Keratinocyte (primary cell): ENCODE measurements at places on chromosomes 7 and 10.

- no peaks in the 10 kb centered on the region for H3K36me3 ChIP-seq
- no peaks in the 10 kb centered on the region for H3K27me3 ChIP-seq
- peaks cover 26% of the 10 kb centered on the region for H3K4me1 ChIP-seq
- peak; percentile 90 for DNase-seq
Measured at GRCh38 chr7:128728598-128728997, 10.6 kb upstream of the CALU start.

GRCh38 chr7:130901209-130901783, 167.3 kb upstream of the KLF14 start:
- H3K4me3 ChIP-seq: peak overlapping the region; percentile 30
- H3K4me1 ChIP-seq: peaks cover 97% of the 10 kb centered on the region
- H3K36me3 ChIP-seq: peaks cover 65% of the 10 kb centered on the region
- peak overlapping the region; percentile 93 for H3K27ac ChIP-seq
- no peak for DNase-seq

GRCh38 chr7:102223184-102223583, 63.5 kb upstream of the SH2B2 start:
- H3K27me3 ChIP-seq: no peaks in the 10 kb centered on the region
- peaks cover 3% of the 10 kb centered on the region for H3K4me1 ChIP-seq
- no peak for DNase-seq
- H3K27ac ChIP-seq: no peak overlapping the region
- no peak overlapping the region for H3K4me3 ChIP-seq

- peaks cover 12% of the 10 kb centered on the region for H3K4me1 ChIP-seq
Measured at GRCh38 chr10:119461923-119462322, 80.6 kb downstream of the RGS10 start.

- no peaks in the 10 kb centered on the region for H3K4me1 ChIP-seq
- no peaks in the 10 kb centered on the region for H3K36me3 ChIP-seq
- H3K27ac ChIP-seq: no peak overlapping the region
- DNase-seq: no peak
Measured at GRCh38 chr10:36383349-36383748, 741.3 kb upstream of the FZD8 start.

DNA sequence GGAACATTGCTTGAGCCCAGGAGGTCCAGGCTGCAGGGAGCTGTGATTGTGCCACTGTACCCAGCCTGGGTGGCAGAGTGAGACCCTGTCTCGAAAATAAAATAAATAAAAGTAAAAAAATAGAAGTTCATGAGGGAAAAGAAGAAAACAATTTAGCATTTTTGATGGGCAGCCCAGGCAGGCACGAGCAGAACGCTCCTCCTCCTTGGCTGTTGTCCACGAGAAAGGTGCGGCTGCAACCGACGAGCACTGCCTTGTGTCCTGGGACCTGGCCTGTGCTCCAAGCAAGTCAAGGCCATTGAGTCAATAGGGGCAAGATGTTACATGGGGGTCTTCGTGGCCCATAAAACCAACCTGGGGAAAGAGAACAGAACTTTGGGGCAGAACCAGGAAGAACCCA, 25.6 kb downstream of the EBF3 start:
- no peak overlapping the region for H3K4me3 ChIP-seq
- H3K36me3 ChIP-seq: no peaks in the 10 kb centered on the region
- no peak overlapping the region for H3K27ac ChIP-seq
- H3K4me1 ChIP-seq: no peaks in the 10 kb centered on the region
- DNase-seq: no peak

DNA sequence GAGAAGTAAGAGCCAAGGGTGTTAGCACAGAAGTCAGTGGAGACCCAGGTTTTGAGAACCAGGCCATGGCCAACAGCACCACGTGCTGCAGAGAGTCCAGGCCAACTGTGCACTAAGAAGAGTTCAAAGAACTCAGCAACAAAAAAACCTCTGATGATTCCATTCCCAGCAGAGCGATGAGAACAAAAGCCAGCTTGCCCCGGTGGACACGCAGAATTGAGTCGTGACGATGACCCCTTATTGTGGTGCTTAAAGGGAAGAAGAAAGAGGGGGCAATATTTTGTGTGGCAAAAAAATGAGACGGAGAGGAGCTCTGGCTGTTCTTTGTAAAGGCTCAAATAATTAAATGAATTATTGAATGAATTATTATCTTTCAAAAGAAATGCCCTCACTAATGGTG, 468.3 kb upstream of the AUTS2 start:
- DNase-seq: no peak
- H3K27me3 ChIP-seq: no peaks in the 10 kb centered on the region
- no peaks in the 10 kb centered on the region for H3K4me1 ChIP-seq
- H3K27ac ChIP-seq: no peak overlapping the region
- no peaks in the 10 kb centered on the region for H3K36me3 ChIP-seq

DNA sequence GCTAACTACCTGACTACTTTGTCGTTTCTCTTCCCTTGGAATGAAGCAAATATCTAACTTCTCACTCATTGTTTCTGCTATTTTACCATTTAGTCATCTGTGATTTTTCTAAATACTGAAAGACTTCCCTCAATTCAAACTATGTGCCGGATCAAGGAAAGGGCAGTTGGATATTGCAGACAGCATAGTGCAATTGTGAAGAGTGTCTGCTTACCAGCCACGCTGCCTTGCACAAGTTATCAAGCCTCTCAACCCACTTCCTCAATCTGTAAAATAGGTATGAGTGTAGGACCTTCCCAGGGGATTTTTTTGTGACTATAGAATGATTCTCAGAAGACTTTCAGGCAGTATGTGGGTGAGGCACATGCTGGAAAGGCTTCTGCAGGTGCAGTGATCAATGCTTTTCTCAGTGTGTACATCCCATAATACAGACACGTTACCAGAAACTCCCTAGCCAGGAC, 54.3 kb downstream of the EGFR start:
- H3K27ac ChIP-seq: peak overlapping the region; percentile 98
- no peak for DNase-seq
- peak overlapping the region; percentile 25 for H3K4me3 ChIP-seq
- no peaks in the 10 kb centered on the region for H3K27me3 ChIP-seq
- peaks cover 14% of the 10 kb centered on the region for H3K36me3 ChIP-seq

- no peaks in the 10 kb centered on the region for H3K4me1 ChIP-seq
- DNase-seq: no peak
- H3K4me3 ChIP-seq: no peak overlapping the region
- H3K27me3 ChIP-seq: no peaks in the 10 kb centered on the region
Measured at GRCh38 chr7:156178214-156178613, 366.0 kb upstream of the SHH start.

DNA sequence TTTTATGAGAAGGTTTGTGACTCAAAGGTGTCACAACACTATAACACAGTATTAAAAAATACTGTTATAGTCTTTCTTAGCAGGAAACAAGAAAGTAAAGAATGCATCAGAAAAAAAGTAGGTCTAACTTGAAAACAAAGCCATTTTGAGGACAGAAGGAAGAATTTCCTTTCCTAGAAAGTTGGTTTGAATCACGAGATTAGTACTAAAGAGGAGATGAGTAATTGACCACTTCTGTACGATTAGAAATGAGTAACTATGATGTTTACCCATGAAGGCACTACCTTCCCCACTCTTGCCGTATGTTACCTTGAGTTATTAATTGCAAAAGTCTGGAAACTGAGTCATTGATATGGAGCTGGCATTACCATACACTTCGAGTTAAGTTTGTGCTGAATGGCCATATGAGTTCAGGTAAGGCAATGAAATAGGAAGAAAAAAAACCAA, 65.2 kb downstream of the FAM185A start:
- peak; percentile 50 for DNase-seq
- peaks cover 17% of the 10 kb centered on the region for H3K4me1 ChIP-seq
- H3K27me3 ChIP-seq: no peaks in the 10 kb centered on the region
- H3K27ac ChIP-seq: peak overlapping the region; percentile 48
- H3K36me3 ChIP-seq: no peaks in the 10 kb centered on the region

DNA sequence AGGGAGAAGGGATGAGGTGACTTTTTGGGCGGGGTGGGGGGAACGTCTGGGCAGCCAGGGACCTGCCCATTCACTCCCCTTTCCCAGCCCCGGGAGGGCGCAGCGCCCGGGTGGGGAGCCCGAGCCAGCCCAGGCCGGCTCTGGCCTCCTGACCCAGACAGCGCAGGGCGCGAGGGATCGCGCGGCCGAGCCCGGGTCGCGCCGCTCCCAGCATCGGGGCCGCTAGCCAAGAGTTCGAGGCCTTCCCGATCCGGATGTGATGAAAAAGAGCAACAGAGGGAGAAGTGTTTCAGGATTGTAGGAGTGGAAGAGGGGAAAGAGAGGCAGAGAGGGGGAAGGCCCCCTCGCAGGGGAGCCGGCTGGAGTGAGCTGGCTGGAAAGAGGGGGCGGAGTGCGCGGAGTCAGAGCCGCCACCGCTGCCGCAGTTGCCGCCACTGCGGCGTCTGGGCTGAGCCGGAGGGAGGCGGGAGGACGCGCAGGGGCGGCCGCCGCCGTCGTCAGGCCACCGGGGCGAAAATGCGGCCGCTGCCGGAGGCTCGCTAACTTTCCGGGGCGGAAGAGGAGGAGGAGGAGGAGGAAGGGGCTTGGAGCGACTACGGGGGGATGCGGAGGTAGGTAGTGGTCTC, at the start of gene MDFIC:
MDFIC (plus strand) TSS at position 69 of the 626 bp plus-strand sequence. CDS start 940 bp downstream, outside the sequence.
- no peaks in the 10 kb centered on the region for H3K27me3 ChIP-seq
- H3K4me3 ChIP-seq: peak within 1 kb of the TSS; percentile 79
- H3K36me3 ChIP-seq: no peaks in the 10 kb centered on the region
- DNase-seq: no peak
- H3K4me1 ChIP-seq: peaks cover 16% of the 10 kb centered on the region

DNA sequence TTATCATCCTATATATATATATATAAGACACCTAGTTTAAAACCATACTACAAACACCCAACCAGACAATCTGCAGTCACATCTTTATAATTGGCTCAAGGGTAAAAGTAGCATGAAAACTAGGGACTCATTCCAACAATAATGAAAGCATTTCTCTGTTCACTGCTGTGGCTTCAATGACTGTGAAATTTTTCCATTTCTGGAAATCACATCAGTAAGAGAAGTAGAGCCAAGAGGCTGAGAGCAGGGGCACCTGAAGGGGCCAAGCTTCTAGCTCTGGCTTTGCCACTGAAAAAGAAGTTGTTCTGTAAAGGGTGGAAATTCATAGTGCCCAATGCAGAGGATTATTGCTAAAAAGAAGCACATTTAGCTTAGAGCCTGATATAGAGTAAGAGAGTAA, 158.6 kb upstream of the GLI3 start:
- no peaks in the 10 kb centered on the region for H3K4me1 ChIP-seq
- H3K27me3 ChIP-seq: no peaks in the 10 kb centered on the region
- H3K27ac ChIP-seq: no peak overlapping the region
- H3K36me3 ChIP-seq: no peaks in the 10 kb centered on the region
- no peak for DNase-seq

GRCh38 chr7:3569643-3570042, 268.6 kb downstream of the SDK1 start:
- no peak overlapping the region for H3K27ac ChIP-seq
- no peaks in the 10 kb centered on the region for H3K27me3 ChIP-seq
- no peak for DNase-seq
- H3K4me3 ChIP-seq: no peak overlapping the region
- no peaks in the 10 kb centered on the region for H3K36me3 ChIP-seq
- H3K4me1 ChIP-seq: no peaks in the 10 kb centered on the region
